ENCODE measurements at places on chromosomes 16 and 17.

DNA sequence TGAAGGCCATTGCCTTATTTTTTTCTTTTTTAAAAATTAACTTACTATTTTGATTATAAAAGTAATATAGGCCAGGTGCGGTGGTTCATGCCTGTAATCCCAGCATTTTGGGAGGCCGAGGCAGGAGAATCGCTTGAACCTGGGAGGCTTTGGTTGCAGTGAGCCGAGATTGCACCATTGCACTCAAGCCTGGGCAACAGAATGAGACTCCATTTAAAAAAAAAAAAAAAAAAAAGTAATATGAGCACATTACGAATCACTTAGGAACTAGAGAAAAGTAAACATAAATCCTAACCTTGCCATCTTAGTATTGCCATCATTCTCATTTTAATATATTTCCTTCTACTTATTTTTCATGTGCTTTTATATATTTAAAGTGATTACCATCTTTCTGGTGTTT lies 12.9 kb upstream of the TACO1 start:
- DNase-seq: no peak

- DNase-seq: no peak
Observed at GRCh38 chr16:3841729-3842508, 38.6 kb downstream of the CREBBP start.

DNA sequence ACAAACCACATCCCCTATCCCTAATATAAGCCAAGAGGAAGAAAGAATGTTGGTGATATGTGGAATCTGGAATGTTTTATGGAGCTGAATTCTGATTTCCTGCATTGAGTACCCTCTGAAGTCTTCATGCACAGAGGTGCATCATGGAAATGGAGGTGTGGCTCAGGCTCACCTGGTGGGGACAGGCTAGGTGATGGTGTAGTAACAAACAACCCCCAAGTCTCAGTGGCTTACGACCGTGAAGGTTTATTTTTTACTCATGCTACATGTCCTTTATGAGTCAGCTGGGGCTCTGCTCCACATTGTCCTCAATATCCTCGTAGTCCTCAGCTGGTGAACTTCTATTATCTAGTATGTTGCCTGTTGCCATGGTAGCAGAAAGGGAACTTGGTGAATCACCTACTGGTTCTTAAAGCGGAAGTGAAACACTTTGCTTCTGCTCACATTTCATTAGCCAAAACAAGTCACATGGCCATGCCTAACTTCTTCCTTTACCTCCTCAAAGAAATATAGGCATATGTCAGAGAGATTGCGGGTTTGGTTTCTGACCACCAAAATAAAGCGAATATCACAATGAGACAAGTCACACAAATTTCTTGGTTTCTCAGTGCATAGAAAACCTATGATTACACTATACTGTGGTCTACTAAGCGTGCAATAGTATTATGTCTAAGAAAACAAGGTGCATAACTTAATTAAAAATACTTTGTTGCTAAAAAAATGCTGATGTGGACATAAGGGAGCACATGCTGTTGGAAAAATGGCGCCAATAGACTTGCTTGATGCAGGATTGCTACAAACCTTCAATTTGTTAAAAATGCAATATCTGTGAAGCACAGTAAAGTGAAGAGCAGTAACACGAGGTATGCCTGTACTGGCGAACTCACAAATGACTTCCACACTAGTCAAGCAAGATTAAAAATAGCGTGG lies at the start of gene PMFBP1:
TSS of gene PMFBP1 (minus strand) at position 51 of the 930 bp plus-strand sequence. CDS start 947 bp downstream, outside the sequence.
- DNase-seq: no peak

DNA sequence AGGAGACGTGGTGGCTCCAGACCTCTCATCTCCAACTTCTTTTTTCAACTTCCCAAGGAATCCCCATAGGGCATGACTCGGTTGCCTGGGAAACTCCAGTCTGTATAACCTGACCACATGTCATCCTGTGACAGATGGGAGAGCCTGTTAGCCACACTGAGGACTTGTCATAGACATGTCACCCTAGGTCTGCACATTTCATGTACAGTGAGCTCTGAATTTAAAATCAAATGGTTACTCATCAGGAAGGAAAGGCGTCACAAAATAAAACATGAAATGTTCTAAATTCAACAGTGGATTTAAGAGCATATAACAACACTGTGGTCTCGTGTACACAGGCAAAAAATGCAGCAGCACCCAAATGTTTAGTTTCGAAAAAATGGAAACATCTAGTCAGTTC lies 22.2 kb upstream of the ADAMTS18 start:
- no peak for DNase-seq

- DNase-seq: no peak
Observed at GRCh38 chr16:14015033-14015432, 56.1 kb upstream of the MRTFB start.

GRCh38 chr17:77286641-77287431 lies 146.1 kb downstream of the SEC14L1 start:
- no peak for DNase-seq

- no peak for DNase-seq
Observed at GRCh38 chr16:12318661-12319427, 342.3 kb downstream of the SNX29 start.

- peak; percentile 97 for DNase-seq
Observed at GRCh38 chr17:5500589-5501391, 14.4 kb downstream of the MIS12 start.

DNA sequence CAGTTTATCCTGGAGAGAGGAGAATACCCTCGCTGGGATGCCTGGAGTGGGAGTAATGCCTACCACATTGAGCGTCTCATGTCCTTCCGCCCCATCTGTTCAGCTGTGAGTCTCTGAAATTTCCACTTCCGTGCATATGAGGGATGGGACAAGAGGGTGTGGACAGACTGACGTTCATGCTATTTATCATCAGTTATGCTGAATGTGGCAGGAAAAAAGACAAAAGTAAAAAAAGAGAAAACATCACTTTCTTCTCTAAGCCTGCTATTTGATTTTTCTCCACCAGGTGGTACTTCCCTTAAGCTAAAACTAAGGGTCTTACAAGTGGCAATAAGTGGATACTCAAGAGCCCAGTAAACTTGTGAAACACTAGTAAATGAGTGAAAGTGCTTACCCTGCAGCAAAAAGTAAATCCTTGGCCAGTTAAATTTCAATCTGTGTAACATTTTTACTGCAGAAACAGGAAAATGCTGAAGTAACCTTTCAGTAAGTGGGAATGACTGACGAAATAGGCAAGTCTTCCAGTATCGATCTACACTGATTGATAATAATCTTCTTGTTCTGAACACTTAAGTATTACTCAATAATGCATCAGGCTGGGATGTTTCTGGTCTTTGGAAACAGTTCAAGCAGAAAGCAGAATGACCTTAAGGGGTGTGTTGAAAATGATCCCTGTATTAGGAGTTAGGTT lies 5.6 kb downstream of the CRYBA1 start:
- DNase-seq: no peak

DNA sequence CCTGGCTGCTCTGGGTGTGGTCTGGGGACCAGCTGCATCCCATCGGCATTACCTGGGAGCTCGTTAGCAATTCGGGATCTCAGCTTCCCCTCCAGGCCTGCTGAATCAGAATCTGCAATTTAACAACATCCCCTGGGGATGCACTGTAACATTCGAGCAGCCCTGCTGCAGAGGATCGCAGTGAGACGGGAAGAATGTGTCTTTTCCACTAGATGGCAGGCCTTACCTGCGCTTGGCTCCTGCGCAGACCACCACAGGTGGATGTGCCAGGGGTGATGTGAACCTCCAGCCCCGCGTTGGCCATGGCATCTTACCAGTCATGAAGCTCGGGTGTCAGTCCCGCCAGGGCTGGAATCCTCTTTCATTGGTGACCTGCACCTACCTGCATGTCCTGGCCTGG lies 209.9 kb downstream of the PRKCB start:
- DNase-seq: peak; percentile 1

- DNase-seq: no peak
Observed at GRCh38 chr16:15785386-15786059, 71.3 kb downstream of the MYH11 start.

GRCh38 chr17:39357488-39357887 lies 43.9 kb downstream of the FBXL20 start:
- no peak for DNase-seq

GRCh38 chr17:15501282-15501681 lies 33.9 kb upstream of the CDRT4 start:
- no peak for DNase-seq

- DNase-seq: no peak
Observed at GRCh38 chr17:43212641-43213490, 1.2 kb downstream of the TMEM106A start.

- no peak for DNase-seq
Observed at GRCh38 chr16:27066668-27067537, at the start of gene C16orf82. Gene C16orf82 (plus strand): TSS chr16:27066927.

GRCh38 chr17:64786337-64786736 lies 124.2 kb upstream of the SMURF2 start:
- no peak for DNase-seq

DNA sequence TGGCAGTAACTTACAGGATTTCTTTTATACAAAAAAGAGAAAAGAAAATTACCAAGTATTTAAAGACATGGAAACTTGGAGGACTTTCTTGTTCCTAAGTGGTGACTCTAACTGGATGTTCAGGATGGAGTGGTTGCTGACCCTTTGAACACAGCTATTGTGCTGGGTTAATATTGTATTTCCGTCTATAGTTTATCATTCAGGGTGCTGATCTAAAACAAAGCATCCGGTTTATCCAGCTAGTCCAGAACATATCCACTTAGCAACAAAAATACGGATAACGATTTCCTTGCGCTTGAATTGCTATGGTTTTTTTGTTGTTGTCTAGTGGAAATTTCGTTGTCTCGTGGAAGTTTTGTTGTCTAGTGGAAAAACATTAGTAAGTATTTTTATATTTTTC lies 38.2 kb downstream of the SNTB2 start:
- DNase-seq: no peak

DNA sequence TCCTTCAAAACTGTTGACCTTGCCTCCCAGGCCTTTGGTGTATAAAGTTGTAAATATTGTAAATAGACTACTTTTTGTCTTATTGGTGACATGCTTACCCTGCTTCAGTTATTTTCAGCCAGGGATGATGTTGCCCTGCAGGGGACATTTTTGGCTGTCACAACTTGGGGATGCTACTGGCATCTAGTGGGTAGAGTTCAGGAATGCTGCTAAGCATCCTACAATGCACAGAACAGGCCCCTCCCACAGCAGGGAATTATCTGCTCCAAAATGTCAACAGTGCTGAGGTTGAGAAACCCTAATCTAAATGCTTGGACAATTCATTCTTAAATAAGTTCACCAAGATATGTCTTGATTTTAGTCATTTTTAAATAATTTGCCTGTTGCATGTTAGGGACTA lies 459.8 kb downstream of the PMP22 start:
- DNase-seq: no peak

- DNase-seq: no peak
Observed at GRCh38 chr17:73132085-73132492, 32.7 kb upstream of the SSTR2 start.

DNA sequence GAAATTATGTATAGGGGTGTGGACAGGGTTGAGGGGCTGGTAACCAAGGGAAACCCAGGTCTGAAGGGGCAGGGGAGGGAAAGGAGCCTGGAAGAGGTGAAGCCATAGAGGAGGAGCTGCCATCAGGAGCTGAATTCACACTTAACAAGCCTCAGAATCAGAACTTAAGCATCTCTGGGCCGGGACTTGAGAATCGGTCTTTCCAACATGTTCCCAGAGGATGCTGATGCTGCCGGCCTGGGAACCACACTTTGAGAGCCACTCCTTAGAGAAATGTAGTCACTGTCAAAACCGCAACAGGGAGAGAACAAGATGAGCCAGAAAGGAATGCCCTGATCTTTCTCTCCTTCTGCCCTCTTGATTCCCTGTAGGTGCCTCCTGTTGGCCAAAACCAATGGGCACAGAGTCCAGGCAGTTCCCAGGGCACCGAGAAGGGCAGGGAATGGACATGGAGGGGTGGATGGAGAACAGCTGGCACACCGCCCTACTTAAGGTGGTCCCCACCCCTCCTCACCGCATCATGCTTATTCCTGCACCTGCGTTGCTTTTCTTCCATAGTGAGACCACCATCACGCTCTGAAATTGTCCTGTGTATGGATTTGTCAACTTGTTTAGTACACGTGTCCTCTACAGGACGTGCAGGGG lies 88.5 kb downstream of the GSG1L start:
- no peak for DNase-seq

GRCh38 chr17:50364061-50364458 lies 8.9 kb downstream of the MRPL27 start:
- DNase-seq: no peak

Data from NCI-H748 treated with DMSO at 0.1 percent for 48 hours (cell line).